Activated T-helper 17 cell treated with anti-CD3 and anti-CD28 coated beads, Interleukin-2, amount 50 U/mL, for 72 hours (primary cell): ENCODE measurements at places on chromosomes 1 and 21. TPM values are rescaled to one million over a fixed set of nuclear protein-coding genes. Genes with fewer than 3 reads are reported as not detected.

GRCh38 chr1:193767886-193768285 lies 581.5 kb upstream of the B3GALT2 start:
- H3K27me3 ChIP-seq: no peaks in the 10 kb centered on the region
- no peaks in the 10 kb centered on the region for H3K36me3 ChIP-seq
- no peak overlapping the region for H3K27ac ChIP-seq

The LCA5L gene
- total RNA-seq: not detected

- peaks cover 7% of the 10 kb centered on the region for H3K27me3 ChIP-seq
- H3K4me1 ChIP-seq: no peaks in the 10 kb centered on the region
- no peaks in the 10 kb centered on the region for H3K36me3 ChIP-seq
Measured at GRCh38 chr1:170836141-170836540, 99.2 kb upstream of the MROH9 start.

DNA sequence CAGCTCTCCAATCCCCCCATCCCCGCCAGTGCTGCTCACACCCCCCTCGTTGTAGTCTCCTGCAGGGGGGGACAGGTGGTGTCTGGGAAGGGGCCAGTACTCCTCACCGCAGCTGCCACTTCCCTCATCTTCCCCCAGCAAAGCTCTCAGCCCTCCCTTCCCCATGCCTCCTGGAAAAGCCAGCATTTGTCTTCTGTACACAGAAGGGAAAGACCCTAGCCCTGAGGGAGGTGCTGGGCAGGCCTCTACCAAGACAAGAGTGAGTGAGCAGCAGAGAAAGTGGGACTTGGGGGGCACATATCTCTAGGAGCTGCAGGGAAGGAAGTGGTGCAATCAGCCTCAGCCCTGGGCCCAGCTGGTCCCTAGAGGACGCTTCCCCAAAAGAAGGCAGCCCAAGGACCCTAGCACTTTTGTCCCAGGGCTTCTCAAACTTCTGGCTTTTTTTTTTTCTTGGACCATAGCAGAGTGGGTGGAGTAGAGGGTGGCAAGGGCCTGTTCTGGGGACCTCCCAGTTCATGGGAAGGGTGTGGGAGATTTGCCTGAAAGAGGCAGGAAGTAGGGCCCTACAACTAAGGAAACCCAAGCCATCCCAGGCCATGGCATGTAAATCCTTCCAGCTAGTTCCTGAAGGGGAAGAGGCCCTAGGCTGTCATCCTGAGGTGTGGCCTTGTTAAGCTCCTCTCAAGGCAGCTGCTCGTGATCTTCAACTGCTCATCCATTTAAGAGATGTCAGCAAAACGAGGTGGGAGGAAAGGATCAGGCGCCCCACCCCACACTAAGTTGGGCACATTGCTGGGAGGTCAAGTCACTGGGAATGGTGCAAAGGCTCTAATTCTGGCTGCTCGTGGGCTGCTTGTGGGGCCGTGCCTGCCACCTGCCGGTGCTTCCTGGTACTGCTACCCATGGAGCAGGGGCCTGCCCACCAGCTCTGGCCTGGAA lies 12.6 kb downstream of the ZC3H12A start:
- ATAC-seq: peak; percentile 71
- peaks cover 20% of the 10 kb centered on the region for H3K4me1 ChIP-seq
- no peak overlapping the region for H3K4me3 ChIP-seq
- peaks cover 66% of the 10 kb centered on the region for H3K36me3 ChIP-seq
- peak overlapping the region; percentile 69 for H3K27ac ChIP-seq

The NBPF10 gene
- total RNA-seq: 3.4 TPM

GRCh38 chr1:196317535-196318522 lies 290.4 kb downstream of the KCNT2 start:
- no peaks in the 10 kb centered on the region for H3K4me1 ChIP-seq
- no peaks in the 10 kb centered on the region for H3K36me3 ChIP-seq
- H3K27me3 ChIP-seq: no peaks in the 10 kb centered on the region
- no peak overlapping the region for H3K4me3 ChIP-seq
- H3K27ac ChIP-seq: no peak overlapping the region
- no peak for ATAC-seq

GRCh38 chr21:32333953-32334673 lies 35.5 kb downstream of the MRAP start:
- no peaks in the 10 kb centered on the region for H3K27me3 ChIP-seq
- H3K4me1 ChIP-seq: no peaks in the 10 kb centered on the region
- no peak for ATAC-seq
- H3K36me3 ChIP-seq: peaks cover 100% of the 10 kb centered on the region
- H3K27ac ChIP-seq: no peak overlapping the region

GRCh38 chr21:16353764-16354163 lies 624.0 kb downstream of the USP25 start:
- no peak for ATAC-seq
- no peaks in the 10 kb centered on the region for H3K36me3 ChIP-seq
- no peak overlapping the region for H3K4me3 ChIP-seq
- no peak overlapping the region for H3K27ac ChIP-seq

GRCh38 chr1:202848191-202848542 lies 37.4 kb downstream of the PCAT6 start:
- peak overlapping the region; percentile 33 for H3K4me3 ChIP-seq
- peak overlapping the region; percentile 17 for H3K27ac ChIP-seq
- peaks cover 6% of the 10 kb centered on the region for H3K4me1 ChIP-seq
- H3K36me3 ChIP-seq: no peaks in the 10 kb centered on the region

DNA sequence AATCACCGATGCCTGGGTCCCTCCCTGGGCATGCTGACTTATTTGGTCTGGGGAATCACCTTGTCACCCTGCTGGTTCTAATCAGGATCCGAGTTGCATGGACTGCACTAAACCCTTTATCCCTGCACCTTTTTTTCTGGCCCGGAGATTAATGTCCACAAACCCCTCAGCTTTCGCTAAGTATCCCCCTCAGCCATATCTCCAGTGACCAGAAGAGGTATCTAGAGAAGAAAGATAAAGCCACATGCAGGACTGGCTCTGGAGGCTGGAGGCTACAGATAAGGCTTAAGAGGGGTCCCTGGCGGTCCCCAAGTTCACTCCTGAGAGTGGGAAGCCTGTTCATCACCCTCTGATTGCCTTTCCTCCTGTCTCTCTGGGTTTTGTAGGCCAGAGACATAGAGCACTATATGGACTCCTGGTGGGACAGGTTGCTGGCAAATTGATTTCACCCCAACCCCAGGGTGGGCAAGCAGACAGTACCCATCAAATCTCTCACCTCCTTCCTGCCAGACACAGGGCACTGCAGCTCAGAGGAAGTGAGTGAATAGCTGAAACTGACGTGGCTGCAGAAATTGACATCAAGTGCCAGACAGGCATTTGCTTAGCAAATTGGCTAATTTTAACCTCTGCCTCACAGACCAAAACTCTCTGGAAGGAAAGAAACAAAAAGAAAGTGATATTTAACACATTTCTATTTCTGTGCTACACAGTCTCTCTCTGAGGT lies 38.8 kb downstream of the HMGB4 start:
- peaks cover 28% of the 10 kb centered on the region for H3K27me3 ChIP-seq
- H3K36me3 ChIP-seq: no peaks in the 10 kb centered on the region
- ATAC-seq: no peak
- no peak overlapping the region for H3K4me3 ChIP-seq
- H3K4me1 ChIP-seq: no peaks in the 10 kb centered on the region
